ENCODE measurements at places on chromosomes 5 and 9.

DNA sequence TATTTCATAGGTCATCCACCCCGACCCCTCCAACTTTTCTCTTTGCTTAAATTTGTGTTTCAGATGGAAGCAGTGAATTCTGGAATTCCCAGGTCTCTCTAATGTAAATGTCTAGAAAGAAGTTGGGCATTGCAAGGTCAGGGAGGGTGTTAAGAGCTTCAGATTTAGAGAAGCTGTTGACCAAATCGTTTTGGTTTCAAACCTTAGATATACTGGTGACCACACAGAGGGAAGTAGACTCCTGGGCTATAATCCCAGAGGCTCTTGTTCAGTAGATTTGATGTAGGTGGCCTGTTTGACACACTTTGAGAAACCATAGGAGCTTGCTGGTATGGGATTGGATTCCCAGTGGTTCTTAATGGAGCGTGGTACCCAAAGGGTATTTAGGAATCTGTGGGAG is 137.3 kb upstream of the KLF9 start:
- no peak for DNase-seq

DNA sequence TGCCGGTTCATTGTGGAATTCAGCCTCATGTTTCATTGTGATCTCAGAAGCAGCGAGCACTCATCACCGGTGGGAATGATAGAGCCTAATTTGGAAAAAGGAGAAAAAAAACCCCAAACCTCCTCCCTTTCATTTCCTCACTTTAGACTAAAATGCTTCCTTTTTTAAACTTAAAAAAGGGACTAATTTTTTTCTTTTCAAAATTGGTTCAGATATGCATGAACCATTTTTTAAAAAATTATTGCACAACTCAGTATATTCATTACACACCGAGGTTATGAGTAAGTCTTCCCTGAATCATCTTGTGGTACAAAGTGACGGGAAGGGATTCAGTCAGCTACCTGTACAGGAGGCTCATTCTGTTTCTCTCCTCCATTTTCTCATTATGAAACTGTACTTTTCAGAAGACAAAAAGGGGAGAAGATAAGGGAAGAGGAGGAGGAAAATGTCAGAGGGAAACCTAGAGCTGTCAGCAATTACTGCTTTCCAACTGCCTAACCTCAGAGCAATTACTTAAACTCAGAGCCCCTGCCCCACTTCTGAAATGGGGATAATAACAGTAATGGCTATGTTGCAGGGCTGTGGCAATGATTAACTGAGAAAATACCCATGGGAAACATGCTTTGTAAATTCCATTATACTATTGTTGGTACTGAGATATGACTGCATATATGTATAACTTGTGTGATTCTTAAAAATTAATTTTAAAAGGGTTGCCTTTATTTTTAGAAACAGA is 24.0 kb downstream of the GALNT10 start:
- no peak for DNase-seq

DNA sequence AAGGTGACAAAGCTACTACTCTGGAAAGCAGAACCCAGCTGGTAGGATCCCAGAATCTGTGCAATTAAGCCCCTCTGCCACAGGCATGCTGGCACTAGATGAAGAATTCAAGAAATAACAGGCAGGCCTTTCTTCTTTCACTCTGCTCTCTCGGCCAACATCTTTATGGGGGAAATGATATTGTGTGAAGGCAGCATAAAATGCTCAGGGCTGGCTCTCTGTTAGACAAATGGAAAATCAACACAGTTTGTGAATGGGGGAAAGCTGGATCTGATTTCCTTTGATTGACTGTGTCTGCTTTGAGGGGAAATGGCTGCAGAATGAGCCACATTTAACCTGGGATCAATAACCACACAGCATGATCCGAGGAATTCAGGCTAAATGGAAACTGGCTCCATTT is 29.1 kb upstream of the AKNA start:
- DNase-seq, result no peak

GRCh38 chr9:116323012-116323411 is 169.4 kb downstream of the PAPPA start:
- no peak for DNase-seq

Measured in muscle of back (tissue), 13 donors.